ENCODE measurements at places on chromosomes 16 and 17. TPM values are rescaled to one million over a fixed set of nuclear protein-coding genes. Genes with fewer than 3 reads are reported as not detected.

GRCh38 chr17:80870401-80870800, 121.2 kb upstream of the CHMP6 start:
- H3K4me1 ChIP-seq, result peaks cover 22% of the 10 kb centered on the region
- no peak overlapping the region for H3K27ac ChIP-seq
- no peak overlapping the region for H3K4me3 ChIP-seq
- no peak for DNase-seq
- no peaks in the 10 kb centered on the region for H3K27me3 ChIP-seq

CEP131 gene
- 7.7 TPM for total RNA-seq

DNA sequence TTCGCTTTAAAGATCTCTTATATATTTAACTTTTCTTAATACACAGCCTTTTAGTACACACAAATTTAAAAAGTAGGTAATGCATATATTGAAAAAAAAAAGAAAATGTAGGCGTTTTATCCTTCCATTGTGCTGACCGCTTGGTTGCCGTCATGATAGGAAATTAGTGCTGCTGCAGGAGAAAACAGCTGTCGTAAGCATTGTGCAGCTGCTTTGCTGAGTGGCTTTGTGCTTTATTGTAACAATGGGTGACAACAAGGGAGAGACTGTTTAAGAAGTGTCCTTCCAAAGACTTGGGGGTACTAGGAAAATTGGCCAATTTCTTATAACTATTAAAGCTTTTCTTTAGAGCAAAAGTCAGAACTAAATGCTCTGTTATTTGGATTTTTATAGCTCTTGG, 5.0 kb downstream of the HERPUD1 start:
- H3K4me3 ChIP-seq, result no peak overlapping the region
- no peaks in the 10 kb centered on the region for H3K27me3 ChIP-seq
- H3K27ac ChIP-seq, result no peak overlapping the region
- DNase-seq, result no peak
- no peaks in the 10 kb centered on the region for H3K36me3 ChIP-seq

DNA sequence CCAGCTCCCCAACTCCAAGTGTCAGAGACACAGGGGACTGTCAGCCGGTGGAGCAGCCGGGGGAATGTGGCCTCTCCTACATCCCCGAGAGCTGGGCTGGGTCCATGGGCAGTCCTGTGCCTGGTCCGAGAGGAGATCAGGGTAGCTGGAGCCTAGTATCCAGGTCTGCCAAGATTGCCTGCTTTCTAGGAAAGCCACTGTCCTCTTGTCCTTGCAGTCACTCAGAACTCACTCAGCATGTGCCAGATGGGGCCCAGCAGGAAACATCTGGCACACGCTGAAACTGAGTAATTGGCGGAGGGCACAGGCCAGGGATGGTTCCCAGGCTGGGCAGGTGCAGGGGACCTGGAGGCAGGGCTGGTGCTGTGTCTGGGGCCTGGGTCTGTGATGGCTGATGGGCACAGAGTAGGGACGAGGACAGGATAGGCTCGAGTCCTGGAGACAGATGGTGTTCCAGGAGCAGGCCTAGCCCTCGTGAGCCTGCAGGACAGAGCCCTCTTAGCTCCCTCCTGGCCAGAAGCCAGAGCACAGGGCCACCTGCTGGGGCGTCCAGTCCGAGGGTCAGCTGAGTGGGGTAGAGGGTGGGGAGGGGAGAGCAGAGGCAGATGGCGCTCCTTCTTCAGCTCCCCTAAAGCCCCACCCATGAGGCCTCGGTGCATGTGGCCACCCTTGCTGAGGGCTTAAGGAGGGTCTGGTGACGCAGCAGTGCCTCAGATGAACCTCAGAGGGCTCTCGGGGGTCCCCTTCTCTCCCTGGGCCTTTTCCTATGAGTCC, 31.1 kb downstream of the ADCY7 start:
- no peaks in the 10 kb centered on the region for H3K36me3 ChIP-seq
- no peak overlapping the region for H3K4me3 ChIP-seq
- DNase-seq, result no peak

CCL5 gene
- not detected for total RNA-seq
